ENCODE measurements at places on chromosomes 16 and 17.
A peak's percentile ranks its signal among the peaks of the same experiment; 100 is the strongest.

DNA sequence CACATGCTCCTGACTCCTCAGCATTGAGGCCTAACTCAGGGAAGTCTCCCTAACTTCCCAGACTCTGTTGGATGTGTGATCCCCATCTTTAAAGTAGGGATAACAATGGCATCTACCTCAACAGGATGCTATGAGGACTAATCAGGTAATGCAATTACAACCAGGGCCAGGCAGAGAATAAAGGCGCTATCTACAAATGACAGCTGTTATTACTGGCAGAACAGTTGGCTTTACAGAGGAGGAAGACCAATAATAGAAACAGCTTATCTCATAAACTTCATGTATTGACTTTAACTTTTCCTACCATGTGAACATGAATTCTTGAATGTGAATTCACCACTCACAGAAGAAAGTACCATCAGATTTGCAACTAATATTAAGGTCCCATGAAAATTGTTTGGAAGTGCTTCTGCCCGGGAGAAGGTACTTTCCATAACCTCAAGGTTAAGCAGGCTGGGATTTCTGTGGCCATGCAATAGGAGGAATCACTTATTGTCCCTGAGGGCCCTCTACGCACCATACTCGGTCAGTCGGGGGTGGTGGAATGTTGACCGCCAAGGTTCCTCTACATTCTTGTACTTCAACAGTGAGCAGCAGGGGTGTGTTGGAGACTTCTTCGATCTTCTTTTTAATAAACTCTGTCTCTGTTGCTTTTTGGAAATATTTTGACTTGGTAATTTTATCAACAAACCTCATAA is 22.6 kb upstream of the ERN1 start:
- DNase-seq, result no peak

- DNase-seq, result peak; percentile 7
These were observed 832 bp downstream of the CDK5R1 start for GRCh38 chr17:32487473-32488176.

DNA sequence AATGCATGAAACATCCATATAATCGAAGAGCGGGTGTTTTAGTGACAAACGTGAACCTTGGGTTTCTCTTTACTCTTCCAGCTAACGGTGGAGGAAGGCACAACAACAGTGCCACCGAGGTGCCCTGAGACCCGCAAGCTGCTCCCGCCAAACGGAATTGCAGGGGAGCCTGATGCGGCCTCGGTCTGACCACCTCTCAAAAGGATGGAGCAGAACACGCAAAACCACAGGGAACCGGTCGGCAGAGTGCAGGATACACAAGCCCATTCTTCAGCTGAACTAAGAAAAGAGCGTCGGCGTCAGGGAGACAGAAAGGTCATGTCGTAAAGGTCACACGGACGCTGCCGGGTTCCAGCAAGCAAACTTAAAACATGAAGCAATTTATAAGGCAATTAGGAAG is 109.5 kb upstream of the ZNF750 start:
- no peak for DNase-seq

GRCh38 chr17:55383771-55384642 is 37.6 kb downstream of the MMD start:
- peak; percentile 30 for DNase-seq

DNA sequence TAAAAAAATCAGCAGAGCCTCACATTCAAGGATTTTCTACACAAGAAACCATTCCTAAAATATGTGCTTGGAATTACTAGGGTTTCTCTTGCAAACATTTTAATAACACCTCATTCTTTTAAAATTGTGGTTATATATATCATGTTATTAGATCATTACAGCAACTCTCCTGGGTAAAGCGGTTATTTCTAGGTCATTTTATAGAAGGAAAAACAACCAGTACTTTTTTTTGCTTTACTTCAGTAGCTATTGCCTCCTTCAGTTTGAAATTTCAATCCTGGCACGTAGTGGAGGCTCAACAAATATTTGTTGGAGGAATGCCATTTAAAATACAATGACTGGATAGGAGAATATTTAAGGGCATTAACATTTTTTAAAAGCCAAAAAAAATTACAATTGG is 220.6 kb downstream of the CDRT15L2 start:
- peak; percentile 4 for DNase-seq

DNA sequence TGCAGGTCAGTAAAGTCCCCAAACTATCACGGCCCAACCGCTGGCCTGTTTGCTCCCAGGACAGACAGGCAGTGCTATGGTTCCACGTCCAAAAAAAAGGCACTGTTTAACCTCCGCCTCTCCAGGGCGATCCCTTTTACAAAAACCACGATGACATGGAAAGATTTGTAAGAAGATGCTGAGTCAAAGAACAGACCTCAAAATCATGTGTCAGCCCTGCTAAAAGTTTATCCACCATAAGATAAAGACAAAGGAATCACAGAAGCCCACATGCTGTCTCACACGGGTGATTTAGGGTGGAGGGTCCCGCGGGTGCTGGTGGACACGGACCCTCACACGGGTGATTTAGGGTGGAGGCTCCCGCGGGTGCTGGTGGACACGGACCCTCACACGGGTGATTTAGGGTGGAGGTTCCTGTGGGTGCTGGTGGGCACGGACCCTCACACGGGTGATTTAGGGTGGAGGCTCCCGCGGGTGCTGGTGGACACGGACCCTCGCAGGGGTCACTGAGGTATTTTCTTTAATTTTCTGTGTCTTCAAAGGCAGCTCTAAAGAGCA is 117.2 kb upstream of the METRNL start:
- DNase-seq, result no peak

DNA sequence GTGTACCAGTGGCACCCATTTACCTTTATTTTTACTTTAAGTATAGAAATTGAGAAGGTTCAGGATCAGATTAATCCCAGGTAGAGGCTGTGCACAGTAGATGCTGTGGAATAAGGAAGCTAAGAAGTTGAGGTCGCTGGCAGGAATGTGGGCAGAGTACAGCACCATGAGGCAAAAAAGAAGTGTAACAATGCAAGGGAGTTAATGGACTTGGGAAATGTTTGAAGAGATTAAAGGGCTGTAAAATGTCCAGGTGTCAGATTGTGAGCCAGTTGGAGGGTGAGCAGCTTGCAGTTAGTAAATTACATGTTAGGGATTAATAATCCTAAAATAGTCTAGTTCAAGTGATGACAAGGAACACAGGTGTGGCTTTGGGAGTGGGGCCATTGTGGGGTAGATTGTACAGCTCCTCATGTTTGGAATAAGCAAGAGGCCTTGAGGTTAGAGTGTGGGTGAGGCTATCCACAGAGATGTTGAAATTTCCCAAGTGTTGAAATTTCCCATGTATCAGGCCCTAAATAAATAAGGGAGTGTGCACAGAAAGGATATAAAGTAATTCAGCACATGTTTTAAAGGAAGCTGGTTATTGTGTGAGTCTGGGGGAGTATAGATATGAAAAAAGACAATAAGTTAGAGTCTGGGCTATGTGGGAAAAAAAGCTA is 21.5 kb downstream of the TAT start:
- no peak for DNase-seq

- no peak for DNase-seq
These were observed 49.8 kb downstream of the TANC2 start for GRCh38 chr17:63015824-63016223.

GRCh38 chr17:57556977-57557376 is 188.1 kb downstream of the CCDC182 start:
- DNase-seq, result no peak

- DNase-seq, result no peak
These were observed 35.0 kb downstream of the NGFR start for GRCh38 chr17:49530118-49530517.

GRCh38 chr16:49980166-49980565 is 44.9 kb upstream of the CNEP1R1 start:
- no peak for DNase-seq

DNA sequence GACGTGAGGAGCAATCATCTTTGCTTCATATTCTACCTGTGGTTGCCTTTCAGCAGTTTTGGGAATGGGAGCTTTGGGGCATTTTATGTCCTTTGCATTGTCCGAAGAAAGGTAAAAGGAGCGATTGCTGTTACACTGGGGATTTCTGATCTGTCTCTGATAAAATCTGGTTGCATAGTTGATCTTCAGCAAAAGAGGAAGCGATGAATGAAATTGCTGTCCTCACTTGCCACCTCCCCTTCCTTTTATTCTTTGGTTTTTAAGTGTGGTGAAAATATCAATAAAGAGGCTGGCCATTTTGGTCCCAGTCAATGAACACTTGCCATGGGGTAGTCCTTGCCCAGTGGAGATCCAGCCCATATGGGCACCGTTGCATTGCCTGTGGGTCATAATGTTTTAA is 236.8 kb downstream of the MSI2 start:
- DNase-seq, result no peak

- no peak for DNase-seq
These were observed 477 bp downstream of the CENPV start for GRCh38 chr17:16352667-16353316.

GRCh38 chr17:9973669-9974447 is 68.8 kb upstream of the RCVRN start:
- no peak for DNase-seq

DNA sequence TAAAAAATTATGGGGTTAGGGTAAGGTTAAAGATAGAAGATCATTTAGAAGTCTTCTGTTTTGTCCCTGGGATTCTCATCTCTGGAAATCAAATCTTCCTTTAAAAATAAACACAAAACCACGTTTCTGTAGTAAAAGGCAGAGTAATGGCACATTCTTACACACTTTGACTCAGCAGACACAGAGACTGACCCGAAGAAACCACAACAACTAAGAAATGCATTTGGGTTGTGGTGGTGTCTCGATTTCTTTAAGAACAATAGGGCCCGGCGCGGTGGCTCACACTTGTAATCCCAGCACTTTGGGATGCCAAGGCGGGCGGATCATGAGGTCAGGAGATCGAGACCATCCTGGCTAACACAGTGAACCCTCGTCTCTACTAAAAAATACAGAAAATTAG is 54.9 kb upstream of the MYH10 start:
- DNase-seq, result no peak

- DNase-seq, result no peak
These were observed 64.0 kb downstream of the MYO18A start for GRCh38 chr17:29115961-29116803.
